ENCODE measurements at places on chromosomes 2 and 18. TPM values are rescaled to one million over a fixed set of nuclear protein-coding genes. Genes with fewer than 3 reads are reported as not detected.

Gene ASPRV1
- 3.4 TPM for total RNA-seq

Gene IL1A
- total RNA-seq = 0.41 TPM

Gene REG3A
- total RNA-seq = not detected

Gene CNDP1
- 0.23 TPM for total RNA-seq

Gene NAT8
- 12.0 TPM for total RNA-seq

Gene PECR
- total RNA-seq = 41.8 TPM

Gene MALL
- total RNA-seq = 11.5 TPM

Gene IL36RN
- not detected for total RNA-seq

Gene INHA
- total RNA-seq = 0.58 TPM

Gene GCG
- not detected for total RNA-seq

Gene GCKR
- 0.12 TPM for total RNA-seq

Gene HOXD9
- 50.0 TPM for total RNA-seq

Gene KLHL41
- total RNA-seq = 613 TPM
